ENCODE measurements at places on chromosomes 11 and 22.

GRCh38 chr11:115775846-115776245 lies 271.6 kb upstream of the CADM1 start:
- no peak for DNase-seq

GRCh38 chr11:27281740-27282590 lies 81.0 kb downstream of the CCDC34 start:
- peak; percentile 100 for DNase-seq

- DNase-seq, result no peak
These were observed 94.1 kb upstream of the PRDM11 start for GRCh38 chr11:45052361-45052760.

- DNase-seq, result no peak
These were observed 6.1 kb downstream of the APOL3 start for GRCh38 chr22:36154423-36154945.

- DNase-seq, result peak; percentile 97
These were observed 68.8 kb downstream of the SNX19 start for GRCh38 chr11:130847517-130847916.

GRCh38 chr11:45856044-45856468 lies 8.8 kb downstream of the CRY2 start:
- DNase-seq, result peak; percentile 33

GRCh38 chr11:10746871-10747270 lies 4.2 kb upstream of the CTR9 start:
- no peak for DNase-seq

DNA sequence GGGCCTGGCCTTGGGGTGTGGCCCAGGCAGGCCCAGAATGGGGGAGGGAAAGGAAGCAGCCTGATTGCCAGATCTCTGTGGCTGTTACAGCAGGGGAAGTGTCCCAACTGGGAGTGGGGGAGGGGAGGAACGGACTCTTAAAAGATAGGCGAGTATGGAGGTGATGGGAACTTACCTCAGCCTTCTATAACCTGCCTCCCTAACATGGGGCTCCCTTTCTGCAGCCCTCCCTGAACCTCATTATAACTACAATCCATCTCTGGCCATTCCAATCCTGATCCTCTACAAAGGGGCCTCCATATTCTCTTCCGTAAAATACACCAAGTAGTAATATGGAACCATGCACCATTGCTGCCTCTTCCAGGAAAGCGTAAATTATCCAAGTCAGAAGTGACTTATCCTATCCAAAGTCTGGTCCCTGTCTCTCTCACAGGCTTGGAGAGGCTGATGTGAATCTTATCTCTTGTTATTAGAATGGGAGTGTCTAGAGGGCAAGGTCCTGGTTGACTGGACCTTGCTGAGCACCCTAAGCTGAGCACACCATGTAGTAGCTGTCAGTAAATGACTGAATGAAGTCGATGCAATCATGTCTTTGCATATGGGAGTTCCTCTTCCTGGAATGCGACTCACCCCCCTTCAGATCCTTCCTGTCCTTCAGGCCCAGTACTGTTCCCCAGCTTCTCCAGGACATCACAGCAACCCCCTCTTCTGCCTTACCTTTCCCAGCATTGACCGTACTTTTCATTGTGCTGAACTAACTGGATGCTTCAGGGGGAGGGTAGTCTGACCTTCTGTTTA lies 5.9 kb downstream of the RHOG start:
- DNase-seq, result no peak

DNA sequence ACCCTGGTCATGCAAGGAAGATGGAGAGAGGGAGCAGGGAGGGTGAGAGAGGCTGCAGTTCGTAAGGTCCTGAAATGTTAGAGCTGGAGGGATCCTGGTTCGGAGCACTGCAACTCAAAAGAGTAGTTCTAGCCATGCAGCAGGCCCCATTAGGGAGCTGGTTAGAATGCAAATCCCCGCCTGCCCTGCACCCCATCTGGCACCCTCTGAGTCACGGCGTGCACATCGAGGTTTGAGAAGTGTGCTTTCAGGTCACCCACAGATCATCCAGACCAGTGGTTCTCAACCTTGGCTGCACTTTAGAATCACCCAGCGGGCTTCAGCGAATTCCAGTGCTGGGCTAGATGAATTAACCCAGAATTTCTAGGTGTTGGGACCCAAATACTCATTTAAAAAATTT lies 48.2 kb downstream of the ST3GAL4 start:
- DNase-seq, result peak; percentile 16

DNA sequence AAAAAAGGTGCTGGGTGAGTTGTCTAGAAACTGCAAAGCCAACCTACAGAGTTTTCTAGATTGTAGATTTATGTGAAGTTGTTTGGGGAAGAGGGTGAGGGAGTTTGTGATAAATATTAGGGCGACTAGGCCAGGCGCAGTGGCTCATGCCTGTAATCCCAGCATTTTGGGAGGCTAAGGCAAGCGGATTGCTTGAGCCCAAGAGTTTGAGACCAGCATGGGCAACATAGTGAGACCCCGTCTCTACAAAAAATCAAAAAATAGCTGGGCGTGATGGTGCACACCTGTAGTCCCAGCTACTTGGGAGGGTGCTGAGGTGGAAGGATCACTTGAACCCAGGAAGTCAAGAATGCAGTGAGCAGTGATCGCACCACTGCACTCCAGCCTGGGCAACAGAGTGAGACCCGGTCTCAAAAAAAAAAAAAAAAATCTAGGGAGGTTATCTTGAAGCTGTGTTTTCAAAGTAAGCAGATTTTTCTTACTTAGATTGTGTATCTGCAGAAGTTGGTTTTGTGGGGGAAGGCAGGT lies 844 bp downstream of the APOL6 start:
- no peak for DNase-seq

DNA sequence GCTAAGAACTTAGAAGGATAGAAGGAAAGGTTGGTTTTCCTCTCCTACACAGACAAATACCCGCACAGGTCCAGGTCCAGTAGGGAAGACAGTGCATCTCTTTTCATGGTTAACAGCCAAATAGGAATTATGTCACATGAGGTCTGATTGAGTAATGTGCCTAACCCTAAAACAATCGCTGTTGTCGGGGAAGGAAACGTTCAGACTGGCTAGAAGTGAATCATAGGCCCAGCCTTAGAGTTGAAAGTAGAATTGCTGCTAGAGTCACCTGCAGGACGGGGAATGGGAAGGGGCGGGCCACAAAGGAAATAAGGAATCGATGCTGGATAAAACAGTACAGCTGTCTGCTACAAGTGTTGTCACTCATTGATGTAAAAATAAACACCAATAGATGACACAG lies 12.4 kb upstream of the HTATIP2 start:
- DNase-seq, result no peak

GRCh38 chr22:48842583-48842945 lies 985.1 kb downstream of the BRD1 start:
- DNase-seq, result no peak

DNA sequence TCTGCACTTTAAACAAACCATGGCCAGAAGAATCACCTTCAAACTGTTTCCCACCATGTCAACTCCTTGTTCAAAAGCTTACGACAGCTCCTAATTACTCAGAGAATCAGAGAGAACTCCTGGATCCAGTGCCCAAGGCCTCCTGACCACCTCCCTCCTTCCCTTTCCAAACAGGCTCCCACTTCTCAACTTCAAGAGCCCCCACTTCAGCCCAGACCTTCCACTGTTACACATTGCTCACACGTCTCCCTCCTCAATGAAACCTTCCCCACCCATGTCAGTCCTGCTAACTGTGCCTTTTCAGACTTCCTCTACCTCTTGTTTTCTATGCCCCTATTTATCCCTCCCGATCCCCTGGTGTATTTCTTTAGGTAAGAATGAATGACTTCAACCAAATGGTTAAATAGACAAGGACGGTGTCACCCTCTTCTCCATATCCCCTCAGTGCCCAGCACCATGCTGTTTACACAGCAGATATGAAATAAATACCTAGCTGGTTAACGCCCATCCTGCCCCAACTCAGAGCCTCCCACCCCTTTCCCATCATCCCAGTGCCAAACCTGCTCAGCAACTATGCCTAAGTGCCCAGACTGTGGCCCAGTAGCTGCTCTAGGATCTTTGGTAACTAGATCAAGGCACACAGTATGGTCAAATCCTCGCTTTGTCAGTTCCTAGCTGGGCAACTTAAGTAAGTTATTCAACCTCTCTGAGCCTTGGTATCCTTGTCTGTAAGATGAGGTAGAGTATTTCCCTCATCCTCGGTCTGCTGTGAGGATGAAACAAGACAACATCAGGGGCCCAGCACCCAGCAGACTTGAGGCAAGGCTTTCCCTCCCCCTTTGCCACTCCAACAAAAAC lies 36.8 kb downstream of the PLEKHA7 start:
- DNase-seq, result no peak

- DNase-seq, result no peak
These were observed 2.3 kb downstream of the LSP1 start for GRCh38 chr11:1854949-1855885.

DNA sequence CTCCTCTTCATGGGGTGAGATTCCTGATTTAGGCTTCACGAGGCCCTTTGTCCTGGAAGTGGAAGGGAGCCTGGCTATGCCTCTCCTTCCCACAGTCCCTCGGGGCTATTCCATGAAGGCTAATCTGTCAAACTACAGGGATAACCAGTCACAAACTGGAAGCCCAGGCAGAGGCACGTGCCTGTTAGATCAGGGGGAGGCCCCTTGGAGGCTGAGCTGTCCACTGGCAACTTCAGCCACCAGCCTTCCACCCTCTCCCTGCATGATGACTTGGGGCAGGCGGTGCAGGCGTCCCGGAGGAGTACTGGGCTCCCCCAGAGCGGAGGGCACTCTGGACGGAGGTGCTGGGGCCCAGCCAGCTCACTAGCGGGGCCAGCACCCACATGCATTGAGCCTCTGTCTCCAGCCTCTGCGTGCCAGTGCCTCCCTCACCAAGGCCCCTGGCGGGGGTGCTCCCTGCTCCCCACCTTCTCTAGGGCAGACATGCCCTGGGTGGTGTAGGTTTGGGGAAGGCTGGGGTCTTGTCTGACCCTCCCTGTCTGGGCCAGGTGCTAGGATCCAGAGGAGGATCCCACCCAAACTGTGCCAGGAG lies 42.9 kb downstream of the WNT11 start:
- no peak for DNase-seq

DNA sequence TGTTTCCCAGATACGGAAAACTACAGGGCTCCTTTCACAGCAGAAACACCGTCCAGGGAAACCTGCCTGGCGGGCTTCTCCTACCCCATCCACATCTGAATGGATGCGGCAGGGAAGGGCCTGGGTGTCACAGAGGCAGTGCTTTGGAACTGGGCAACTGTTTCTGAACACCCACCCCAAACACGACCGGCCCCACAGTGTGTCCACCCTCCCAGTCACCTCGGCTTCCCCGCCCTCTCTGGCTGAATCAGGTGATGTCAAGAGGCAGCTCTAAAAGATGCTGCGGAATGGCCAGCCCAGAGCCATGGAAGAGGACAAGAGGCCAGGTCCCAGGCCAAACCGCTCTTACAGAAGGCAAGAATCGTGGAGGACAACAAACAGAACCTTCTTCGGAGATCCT lies 22.0 kb downstream of the IFT27 start:
- no peak for DNase-seq

DNA sequence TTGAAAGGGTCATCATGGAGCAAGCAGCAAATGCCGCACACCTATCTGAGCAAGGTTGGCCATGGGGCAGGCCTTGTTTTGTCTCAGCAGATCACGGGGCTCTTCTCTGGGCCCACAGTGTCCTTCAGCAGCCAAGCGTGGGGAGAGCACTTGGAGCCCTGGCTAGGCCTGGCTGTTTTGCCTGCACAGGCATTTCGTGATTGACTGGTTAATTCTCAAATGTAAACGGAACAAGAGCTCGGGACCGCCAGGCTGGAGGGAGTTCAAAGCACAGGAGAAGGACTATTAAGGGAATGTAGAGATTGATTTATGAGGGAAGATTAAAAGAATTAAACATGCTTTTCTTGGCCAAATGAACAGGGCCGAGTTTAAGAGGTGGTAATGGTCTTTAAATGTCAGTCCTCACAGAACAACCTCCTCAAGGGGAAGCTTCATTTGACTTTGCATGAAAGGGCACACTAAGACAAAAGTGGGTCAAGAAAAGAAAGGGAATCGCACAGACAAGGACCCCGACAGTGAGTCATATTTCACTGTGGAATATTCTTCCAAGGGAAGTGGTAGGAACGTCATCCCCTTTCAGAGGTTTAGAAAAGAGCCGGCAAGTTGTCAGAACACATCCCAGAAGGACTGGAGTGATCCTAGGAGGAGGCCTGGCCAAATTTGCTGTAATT lies 20.7 kb downstream of the SPON1 start:
- DNase-seq, result peak; percentile 56

DNA sequence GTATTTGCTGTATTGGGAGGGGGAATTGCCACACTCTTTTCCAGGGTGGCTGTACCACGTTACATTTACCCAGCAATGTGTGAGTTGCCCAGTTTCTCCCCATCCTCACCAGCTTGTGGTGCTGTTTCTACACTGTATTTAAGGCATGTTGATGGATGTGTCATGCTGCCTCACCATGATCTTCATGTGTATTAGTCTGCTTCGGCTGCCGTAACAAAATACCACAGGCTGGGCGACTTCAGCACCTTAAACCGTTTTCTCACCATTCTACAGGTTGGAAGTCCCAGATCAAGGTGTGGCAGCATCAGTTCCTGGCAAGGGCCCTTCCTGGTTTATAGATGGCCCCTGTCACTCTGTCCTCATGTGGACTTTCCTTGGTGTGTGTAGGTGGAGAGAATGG lies 169.7 kb downstream of the IGLL1 start:
- no peak for DNase-seq

DNA sequence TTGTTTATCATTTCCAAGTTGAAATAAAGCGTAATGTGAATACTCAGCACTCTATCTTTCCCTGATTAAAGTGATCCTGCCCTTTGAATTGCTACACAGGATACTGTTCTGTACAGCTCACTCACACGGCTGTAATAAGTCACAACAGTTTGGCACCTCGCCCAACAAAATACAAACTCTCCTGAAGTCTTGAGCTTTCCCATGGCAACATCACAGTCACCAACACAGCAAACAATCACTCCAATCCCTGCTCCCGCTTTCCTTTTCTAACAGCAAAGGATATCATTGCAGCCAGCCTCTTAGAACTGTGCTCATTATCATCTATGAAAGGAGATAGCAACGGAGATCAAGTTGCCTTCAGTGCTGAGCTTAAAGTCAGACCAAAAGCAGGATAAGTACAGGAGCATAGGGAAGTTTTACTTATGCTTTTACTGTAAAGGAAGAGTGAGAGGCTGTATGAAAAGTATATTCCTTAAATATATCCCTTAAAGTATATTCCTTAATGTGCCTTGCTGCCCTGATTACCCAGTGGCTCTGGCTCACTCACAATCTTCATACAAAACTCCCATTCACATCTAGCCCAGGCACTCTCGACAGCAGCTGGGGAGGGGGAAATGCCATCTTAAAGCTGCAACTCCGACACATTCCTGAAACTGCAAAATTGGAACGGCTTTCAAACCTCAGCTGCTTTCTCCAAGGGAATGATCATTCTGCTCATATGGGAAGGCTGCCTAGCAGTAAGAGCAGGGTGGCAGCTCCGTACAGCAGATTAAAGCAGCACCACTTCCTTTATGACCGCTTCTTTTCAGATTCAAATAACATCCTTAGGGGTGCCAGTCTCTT lies 35.8 kb downstream of the MAML2 start:
- DNase-seq, result peak; percentile 99
